HFF-Myc (cell line): ENCODE measurements at places on chromosomes 12 and 14.

GRCh38 chr14:104919993-104920315 lies 4.7 kb upstream of the PLD4 start:
- no peak for DNase-seq

DNA sequence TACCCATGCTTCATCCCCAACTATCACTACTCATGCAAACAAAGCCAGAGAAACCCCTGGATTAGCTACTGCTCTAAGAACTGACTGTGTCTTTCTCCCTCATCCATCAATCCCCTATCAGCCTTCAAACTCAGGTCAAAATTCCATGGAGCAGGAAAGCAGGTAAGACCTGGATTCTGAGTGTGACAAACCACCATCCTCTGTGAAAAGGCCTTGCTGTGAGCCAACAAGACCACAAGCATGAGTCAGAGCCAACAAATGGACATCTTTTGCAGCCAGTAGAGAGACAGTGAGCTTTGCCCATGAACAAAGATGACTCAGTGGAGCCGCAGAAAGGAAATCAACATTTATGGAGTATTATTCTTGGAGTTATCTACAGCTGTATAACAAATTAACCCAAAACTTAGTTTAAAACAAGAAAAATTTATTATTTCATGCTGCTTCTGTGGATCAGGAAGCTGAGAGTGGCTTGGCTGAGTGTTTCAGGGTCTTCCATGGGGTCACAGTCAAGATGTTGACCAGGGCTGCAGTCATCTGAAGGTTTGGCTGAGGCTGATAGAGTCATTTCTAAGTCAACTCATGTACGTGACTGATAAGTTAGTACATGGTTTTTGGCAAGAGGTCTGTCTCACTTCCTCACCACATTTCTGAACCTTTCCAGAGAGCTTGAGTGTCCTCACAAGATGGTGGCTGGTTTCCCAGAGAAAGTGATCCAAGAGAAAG lies 61.1 kb downstream of the PITPNM2 start:
- peak; percentile 96 for DNase-seq

GRCh38 chr14:71645656-71646055 lies 286.6 kb upstream of the RGS6 start:
- no peak for DNase-seq

DNA sequence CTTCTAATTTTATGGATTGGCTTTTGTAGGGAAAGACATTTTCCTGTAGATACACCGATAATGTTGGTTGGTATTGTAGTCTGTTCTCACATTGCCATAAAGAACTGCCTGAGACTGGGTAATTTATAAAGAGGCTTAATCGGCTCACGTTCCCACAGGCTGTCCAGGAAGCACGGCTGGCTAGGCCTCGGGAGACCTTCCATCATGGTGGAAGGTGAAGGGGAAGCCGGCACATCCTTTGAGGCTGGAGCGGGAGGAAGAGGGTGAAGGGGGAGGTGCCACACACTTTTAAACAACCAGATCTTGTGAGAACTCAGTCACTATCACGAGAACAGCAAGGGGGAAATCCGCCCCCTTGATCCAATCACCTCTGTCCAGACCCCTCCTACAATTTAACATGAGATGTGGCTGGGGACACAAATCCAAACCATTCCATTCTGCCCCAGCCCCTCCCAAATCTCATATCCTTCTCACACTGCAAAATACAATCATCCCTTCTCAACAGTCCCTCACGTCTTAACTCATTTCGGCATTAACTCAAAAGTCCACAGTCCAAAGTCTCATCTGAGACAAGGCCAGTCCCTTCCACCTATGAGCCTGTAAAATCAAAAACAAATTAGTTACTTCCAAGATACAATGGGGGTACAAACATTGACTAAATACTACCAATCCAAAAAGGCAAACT lies 66.7 kb upstream of the EIF5 start:
- DNase-seq: no peak

DNA sequence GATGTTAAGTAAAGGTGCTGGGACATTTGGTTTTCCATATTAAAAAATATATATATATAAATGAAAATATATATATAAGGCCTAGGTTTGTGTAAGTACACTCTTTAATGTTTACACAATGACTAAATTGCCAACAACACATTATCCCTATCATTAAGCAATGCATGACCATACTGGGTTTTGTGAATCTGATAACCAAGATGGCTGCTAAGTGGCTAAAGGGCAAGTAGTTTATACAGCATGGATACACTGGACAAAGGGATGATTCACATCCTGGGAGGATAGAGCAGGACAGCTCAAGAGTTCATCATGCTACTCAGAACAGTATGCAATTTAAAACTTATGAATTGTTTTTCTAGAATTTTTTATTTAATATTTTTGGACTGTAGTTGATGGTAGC lies 89.3 kb downstream of the FIGNL2 start:
- DNase-seq: no peak

- DNase-seq: no peak
These were observed 2.9 kb upstream of the RNU6-8 start for GRCh38 chr14:32205984-32206383.

DNA sequence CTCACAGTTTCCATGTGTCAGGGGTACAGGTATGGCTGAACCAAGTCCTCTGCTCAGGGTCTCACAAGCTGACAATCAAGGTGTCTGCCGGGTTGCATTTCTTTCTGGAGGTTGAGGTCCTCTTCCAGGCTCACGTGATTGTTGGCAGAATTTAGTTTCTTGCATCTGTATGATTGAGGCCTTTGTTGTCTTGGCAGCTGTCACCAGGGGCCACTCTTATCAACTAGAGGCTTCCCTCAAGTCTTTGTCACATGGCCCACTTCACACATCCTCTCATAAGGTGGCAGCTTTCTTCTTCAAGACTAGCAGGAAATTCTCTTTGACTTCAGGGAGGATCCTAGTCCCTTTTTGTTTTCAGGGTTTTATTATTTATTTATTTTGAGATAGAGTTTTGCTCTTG lies 46.0 kb upstream of the FOS start:
- no peak for DNase-seq

GRCh38 chr14:94461526-94462218 lies 9.1 kb upstream of the SERPINA11 start:
- DNase-seq: no peak

DNA sequence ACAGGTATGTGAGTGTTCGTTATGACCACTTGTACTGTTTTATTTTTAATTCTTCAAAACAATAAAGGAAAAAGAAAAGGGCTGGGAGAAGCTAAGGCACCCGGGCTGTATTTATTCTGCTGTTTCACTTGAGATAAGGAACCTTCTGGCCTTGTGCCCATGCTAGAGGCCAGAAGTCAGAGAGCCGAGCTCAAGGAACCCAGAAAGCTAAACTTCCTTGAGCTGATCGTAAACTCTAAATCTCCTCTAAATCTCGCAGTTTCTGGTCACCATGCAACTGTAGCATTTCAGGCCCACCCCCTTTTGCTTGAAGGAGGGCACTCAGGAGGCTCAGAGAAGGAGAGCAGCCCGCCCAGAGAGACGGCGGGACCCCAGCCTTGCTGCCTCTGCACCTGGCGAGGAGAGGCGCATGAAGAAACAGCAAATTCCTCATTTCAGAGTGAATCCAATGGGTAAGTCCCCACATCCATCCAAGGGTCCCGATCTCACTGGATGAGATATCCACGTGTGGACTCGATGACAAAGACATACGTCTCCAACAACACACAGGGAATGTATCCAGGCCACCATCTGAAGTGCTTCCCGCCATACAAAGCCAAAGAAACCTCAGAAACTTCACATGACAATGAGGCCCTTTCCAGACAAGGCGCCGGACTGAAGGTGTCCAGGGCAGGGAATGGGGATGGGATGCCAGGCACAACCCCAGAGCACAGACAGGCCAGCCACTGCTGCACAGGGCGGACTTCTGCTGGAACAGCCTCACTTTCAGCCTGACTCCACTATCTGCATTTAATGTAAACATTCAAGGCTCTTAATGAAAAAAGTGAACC lies 14.6 kb downstream of the CCDC88C start:
- DNase-seq: no peak

GRCh38 chr14:22886500-22887259 lies 3.7 kb downstream of the REM2 start:
- DNase-seq: no peak

DNA sequence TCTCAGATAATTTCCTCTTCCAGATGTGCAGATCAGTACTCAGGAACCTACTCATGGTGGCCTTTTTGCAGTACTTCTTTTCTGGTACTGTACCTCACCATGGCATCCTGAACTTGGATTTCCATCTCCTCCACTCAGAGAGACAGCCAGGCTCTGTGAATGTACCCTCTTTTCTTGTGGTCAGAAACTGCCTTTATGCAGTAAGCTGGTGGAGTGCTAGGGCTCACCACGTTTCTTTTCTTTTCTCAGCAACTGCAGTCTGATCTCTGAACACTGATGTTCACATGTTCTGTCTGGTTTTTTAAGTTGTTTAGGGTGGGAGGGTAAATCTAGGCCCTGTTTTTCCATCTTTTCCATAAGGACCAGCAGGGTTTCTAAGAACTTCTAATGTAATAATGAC lies 99.8 kb upstream of the NRXN3 start:
- DNase-seq: no peak

DNA sequence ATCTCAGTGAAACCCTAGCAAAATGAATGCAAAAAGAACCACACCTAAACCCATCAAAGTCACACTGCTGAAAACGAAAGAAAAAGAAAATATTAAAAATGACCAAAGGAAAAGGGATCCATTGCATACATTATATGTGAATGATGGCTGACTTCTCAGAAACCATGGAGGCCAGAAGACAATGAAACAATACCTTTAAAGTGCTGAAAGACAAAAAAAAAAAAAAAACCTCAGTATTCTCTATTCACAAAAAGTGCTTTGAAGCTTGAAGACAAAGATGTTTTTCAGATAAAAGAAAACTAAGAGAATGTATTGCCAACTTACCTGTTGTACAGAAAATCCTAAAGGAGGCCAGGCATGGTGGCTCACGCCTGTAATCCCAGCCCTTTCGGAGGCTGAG lies 4.5 kb upstream of the EVL start:
- no peak for DNase-seq
